ENCODE measurements at places on chromosomes 5 and 9.

DNA sequence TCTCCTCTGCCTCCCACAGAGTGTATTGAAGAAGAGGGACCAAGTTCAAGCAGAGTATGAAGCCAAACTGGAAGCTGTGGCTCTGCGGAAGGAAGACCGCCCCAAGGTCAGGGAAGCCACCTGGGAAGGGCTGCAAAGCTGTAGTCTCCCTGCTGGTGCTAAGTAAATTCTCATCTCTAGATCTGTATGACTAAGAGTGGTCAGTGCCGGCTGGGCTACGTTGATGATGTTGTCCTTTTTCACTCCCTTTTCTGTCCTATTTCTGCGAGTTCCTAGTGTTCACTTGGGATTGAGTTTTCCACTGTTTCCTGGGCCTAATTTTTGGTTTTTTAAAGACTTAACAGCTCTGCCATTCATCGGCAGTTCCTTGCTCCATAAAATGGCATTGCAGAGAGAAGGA is 39.8 kb downstream of the SLC46A2 start:
- DNase-seq: no peak

DNA sequence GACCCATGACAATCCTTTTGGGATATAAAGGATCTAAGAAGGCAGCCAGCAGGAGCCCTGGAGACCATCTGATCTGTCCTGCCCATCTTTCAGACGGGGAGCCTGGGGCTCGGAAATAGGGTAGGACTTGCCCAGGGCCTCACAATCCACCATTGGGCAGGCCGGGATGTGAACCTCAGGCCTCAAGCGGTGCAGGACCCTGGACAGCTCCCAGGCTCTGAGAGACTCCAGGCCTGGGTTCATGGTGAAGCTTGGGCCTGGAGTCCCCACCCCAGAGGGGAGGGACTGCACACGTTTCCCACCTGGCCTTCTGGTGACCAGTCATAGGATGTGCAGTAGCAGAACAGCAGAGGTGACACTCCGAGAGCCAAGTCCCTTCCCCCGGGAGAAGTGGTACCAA is 36.6 kb upstream of the RAPGEF1 start:
- no peak for DNase-seq

DNA sequence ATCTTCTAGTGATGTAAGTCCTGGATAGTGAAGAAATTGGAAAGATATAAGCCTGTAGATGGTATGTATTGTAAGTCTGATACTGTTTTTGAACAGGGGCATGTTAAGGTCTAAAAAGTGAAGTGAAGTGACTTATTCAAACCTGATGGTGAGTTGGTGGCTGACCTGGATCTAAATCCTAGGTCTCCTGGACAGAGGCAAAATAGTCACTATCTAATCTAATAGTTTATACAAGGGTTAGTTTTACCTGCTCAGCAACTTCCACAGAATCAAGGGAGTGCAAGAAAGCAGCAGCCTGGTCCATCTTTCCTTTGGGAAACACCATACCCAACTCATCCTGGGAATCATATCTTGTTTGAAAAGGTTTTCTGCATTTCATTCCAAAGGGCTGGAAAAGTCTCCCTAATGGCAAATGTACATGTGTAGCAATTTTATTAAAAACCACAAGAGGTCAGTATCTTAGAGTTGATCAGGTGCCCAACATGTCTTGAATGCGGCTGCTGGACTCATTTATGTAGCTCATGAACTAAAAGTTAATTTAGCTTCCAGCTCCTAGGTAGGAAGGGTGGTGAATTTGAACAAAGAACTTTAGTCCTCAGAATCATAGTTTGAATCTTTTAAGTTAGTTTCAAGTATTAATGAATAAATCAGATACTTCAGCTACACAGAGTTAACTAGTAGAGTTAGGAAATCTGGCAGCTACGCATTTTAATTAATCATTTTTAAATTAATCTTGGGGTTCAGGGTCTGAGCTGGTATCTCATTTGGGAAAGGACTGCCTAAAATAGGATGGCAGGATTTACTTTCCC is 26.0 kb downstream of the SKP2 start:
- no peak for DNase-seq

DNA sequence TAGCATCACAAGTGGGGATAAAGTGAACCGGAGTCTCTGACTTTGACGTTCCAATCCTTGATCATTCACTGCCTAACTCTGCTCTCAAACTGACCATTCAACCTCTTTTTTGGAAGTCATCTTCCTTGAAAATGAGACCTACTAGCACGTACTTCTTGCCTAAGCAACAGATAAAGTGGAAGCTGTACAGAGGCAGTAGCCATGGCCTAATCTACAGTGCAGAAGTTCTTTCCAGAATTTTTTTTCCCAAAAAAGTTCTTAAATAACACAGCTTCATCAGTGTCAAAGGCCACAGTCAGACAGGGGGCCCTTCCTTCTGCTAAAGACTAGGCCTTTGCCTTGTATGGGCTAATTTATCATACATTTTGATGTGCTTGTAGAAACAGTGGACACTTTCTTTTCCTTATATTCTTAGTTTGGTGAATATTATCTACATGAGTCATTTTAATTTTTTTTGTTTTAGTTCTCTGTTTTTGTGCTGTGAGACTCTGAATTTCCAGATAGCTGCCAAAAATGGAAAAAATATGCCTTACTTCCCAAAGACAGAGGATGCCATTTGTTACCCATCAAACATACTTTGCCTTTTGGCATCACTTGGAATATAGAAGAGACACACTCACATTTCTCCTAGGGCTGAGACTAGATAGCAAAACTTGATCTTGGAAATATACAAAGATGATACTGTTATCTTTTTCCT is 96.3 kb upstream of the VCAN start:
- DNase-seq: no peak

DNA sequence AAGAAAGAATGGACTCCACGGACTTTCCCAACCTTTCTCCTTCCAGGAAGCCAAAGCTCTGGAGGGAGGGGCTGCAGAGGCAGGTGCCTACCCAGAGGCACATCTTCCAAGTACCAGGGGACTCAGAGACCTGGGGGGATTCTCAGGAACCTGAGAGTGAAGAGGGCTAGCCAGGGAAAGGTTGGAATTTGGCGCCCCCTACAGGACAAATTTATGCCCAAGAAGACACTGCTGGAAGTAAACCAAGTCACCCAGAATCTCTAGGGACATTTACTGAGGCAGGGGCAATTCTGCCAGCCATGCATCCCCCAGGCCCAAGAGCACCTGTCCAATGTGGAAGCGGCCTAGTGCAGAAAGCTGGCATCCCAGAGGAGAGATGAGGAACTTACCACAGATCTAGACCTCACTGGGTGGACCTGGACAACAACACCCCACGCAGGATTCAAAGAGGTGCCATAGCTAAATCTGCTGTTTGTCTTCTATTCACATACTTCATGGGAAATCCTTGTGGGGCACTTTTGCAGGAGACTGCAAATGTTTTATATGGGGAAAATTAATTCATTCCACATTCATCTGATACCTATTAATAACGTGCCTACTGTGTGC is 25.9 kb upstream of the IDNK start:
- peak; percentile 34 for DNase-seq

DNA sequence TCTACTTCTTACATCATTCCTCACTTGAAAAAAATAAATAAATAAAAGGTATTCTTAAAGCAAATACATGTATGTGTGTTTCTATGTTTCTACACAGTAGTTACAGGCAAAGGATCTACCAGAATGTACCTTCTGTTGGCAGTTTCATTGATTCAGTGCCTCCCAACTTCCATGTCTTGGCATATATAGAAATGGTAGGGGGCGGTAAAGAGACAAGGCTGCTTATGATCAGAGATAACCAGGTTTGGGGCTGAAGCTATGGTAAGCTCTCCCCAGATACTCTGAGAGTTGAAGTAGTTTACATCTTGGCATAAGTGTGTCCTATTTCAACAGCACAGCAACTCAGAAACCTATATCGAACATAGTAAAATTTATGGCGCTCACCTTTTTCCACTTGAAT is 1075.4 kb upstream of the C9orf72 start:
- DNase-seq: no peak

Data from NCI-H1092 (cell line).